ENCODE measurements at places on chromosomes 5 and 9. TPM values are rescaled to one million over a fixed set of nuclear protein-coding genes. Genes with fewer than 3 reads are reported as not detected.

Gene SMIM32
- not detected for total RNA-seq

Gene FGD3
- total RNA-seq: 5.1 TPM

Gene ANKH
- 36.1 TPM for total RNA-seq

Gene ZCCHC10
- total RNA-seq: 16.7 TPM

Gene SEMA4D
- total RNA-seq: 10.6 TPM

Gene SERF1A
- 7.6 TPM for total RNA-seq

Gene GAPT
- 3.3 TPM for total RNA-seq

- no peak for DNase-seq
Measured at GRCh38 chr5:160366230-160366629, 4.2 kb downstream of the C1QTNF2 start.

GRCh38 chr9:94792511-94792910, 66.0 kb downstream of the AOPEP start:
- no peak for DNase-seq

- DNase-seq: no peak
Measured at GRCh38 chr9:130901498-130902203, 5.0 kb upstream of the QRFP start.

GRCh38 chr5:59487068-59487686, 406.3 kb downstream of the PDE4D start:
- DNase-seq: no peak

DNA sequence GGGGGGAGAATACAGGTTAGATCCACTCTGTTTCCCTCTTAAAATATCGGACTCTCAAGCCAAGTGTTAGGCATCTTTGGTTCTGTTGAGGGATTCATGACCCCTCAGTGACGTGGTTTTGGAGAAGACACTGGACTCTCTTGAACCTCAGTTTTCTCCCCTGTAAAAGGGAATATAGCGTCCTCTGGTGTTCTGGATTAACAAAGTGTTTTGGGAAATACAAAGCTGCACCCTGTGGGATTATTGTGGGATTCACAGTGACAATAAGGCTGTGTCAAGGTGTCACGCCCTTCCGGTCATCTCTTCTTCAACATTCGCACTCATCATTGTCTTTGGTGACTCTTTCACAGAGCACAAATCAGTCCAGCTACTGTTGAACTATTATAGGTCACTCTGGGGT, 139.0 kb downstream of the IRX1 start:
- no peak for DNase-seq

GRCh38 chr9:128862401-128862851, 19.3 kb downstream of the KYAT1 start:
- DNase-seq: no peak

- DNase-seq: no peak
Measured at GRCh38 chr9:103804077-103804735, 289.9 kb upstream of the SMC2 start.

GRCh38 chr5:149765932-149766331, 35.8 kb downstream of the PPARGC1B start:
- no peak for DNase-seq

DNA sequence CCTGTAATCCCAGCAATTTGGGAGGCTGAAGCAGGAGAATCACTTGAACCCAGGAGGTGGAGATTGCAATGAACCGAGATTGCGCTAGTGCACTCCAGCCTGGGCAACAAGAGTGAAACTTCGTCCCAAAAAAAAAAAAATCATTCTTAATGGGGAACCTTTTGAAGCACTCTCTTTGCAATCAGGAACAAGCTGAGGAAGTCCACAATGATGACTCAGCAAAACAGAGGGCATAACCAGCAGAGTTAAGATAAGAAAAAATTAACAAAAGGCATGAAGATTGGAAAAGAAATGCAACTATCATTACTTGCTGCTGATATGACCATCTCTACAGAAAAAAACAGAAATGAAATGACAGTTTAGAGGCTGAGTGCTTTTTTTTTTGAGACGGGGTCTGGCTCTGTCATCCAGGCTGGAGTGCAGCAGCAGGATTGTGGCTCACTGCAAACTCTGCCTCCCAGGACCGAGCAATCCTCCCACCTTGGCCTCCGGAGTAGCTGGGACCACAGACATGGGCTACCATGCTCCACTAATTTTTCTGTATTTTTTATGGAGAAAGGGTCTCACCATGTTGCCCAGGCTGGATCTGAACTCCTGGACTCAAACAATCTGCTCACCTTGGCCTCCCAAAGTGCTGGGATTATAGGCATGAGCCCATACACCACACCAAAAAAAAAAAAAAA, 88.0 kb downstream of the FNBP1 start:
- no peak for DNase-seq

GRCh38 chr9:8673830-8674229, 874.3 kb upstream of the DMAC1 start:
- no peak for DNase-seq

DNA sequence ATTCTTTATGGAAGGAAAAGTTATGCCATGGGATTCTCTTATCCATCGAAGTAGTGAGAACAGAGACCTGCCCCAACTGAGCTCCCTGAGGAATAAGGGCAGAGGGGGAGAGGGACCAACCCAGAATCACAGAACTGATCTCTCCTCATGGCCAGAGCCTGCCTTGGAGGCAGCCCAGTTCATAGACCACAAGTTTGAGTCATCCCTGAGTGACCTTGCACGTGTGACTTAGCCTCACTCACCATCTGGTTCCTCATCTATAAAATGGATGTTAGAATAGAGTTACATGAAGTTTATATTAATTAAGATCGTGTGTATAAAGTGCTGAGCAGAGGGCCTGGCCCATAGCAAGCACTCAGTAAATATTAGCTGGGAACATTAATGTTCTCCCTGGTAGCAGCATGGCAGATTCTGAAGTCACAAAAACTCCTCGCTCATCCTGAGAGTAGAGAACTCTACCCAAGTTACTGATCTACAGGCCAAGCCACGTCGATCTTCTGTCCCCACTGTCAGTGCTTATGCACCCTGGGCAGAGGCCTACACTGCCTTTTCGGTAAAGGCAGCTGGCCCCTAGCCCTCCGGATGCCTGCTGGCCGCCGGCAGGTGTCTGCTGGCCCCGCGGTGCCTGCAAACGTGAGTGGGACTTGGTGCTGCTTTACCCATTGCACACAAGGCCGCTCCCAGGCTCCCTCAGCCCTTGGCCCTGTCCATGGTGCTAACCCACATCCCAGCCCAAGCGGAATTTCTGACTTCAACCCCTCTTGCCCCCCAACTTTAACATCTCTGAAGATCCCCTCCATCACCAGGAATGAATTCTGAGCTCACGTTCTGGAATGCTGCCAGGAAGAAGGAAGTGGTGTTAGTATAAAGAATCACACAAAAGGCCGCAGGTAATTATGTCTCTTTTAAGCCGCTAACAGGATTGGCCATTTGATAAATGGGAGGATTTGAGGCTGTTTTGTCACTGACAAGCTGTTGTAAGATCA, 61.1 kb upstream of the ARAP3 start:
- no peak for DNase-seq

GRCh38 chr5:168165977-168166376, 125.5 kb upstream of the WWC1 start:
- no peak for DNase-seq

DNA sequence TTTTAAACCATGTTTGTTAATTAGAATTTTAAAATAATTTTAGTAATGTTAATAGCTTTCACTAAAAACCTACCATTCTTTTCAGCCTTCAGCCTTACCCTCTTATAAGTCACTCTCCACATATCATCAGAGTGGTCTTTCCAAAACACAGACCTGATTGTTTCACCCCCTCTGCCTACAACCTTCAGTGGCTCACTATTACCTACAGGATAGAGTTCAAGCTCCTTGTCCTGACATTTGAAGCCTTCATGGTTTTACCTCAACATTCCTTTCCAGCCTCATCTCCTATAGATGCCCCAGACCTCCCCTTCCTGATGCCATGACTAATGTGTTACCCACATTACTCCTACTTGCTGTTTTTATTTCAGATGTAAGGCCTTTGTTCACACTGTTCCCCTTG, 27.8 kb upstream of the STRBP start:
- DNase-seq: no peak

- DNase-seq: no peak
Measured at GRCh38 chr5:160787240-160787639, 64.8 kb downstream of the ATP10B start.

GRCh38 chr5:30001826-30002225, 1191.7 kb upstream of the CDH6 start:
- DNase-seq: no peak

GRCh38 chr9:20760246-20760891, 76.3 kb downstream of the FOCAD start:
- DNase-seq: no peak
